ENCODE measurements at places on chromosomes 3 and 15. TPM values are rescaled to one million over a fixed set of nuclear protein-coding genes. Genes with fewer than 3 reads are reported as not detected.

SPTBN5 gene
- total RNA-seq = 2.4 TPM

TMOD3 gene
- total RNA-seq = 37.8 TPM

TMEM212 gene
- not detected for total RNA-seq

BRPF1 gene
- total RNA-seq = 7.0 TPM

CATSPER2 gene
- total RNA-seq = 0.52 TPM

YEATS2 gene
- 26.6 TPM for total RNA-seq

SH2D7 gene
- total RNA-seq = not detected

FILIP1L gene
- 31.5 TPM for total RNA-seq

DPPA2 gene
- not detected for total RNA-seq

GRCh38 chr3:160885791-160886286 is 129.8 kb downstream of the PPM1L start:
- peak; percentile 68 for DNase-seq

DNA sequence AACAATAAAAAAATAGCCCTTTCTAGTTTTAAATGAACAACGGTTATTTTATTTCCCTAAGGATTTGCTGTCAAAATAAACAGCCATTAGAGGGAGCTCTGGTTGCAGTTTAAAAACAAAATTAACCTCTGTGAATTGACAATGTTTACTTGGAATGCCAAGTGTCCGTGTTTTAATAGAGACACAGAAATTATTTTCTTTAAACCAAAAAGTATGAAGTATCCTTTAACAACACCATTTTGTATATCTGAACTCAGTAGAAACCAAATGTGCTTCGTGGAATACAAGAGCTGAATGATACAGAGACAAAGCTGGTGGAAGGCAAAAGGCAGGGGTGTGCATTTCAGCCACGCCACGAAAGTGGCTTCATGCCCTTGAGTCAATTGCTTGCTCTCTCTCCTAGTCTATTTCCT is 74.4 kb downstream of the MOBP start:
- DNase-seq = no peak

DNA sequence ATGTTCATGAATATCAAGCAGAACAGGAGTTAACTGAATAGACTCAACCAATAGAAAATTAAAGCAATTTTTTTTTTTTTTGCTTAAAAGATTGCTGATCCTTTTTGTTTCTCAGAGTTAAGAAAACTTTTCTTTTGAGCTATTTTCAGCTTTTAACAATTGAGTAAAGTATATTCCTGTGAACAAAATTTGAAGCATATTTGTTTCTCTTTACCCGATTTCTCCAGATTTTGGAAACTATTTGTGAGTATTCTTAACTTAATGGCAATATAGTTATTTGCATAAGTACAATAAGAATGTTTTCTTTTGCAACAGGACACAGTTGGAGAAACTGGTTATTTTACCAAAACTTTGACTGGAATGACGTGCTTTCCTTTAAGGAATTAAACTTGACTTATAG is 53.4 kb upstream of the C15orf39 start:
- no peak for DNase-seq

- DNase-seq = no peak
Observed at GRCh38 chr3:47868306-47868705, 65.4 kb downstream of the DHX30 start.

DNA sequence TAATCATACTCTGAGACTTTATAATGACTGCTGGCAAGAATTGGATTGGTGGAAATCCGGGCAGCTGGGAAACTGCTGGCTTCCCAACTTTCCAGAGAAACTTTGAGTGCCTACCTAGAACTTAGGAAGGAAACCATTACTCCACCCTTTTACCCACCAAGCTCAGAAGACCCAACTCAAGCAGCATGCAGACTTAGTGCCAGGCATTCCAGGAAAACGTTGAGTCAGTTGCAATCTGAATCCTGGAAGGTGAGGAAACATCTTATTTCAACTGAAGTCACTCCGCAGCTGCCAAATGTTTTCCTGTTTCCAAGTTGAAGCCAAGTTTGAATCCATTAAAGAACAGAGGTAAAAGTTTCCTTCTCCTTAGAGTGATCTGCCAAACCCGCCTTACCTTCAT is 126.5 kb downstream of the ZNF385D start:
- no peak for DNase-seq

GRCh38 chr3:188861842-188862744 is 309.7 kb upstream of the TPRG1 start:
- DNase-seq = no peak

- no peak for DNase-seq
Observed at GRCh38 chr15:39947401-39948197, 13.7 kb downstream of the EIF2AK4 start.

- no peak for DNase-seq
Observed at GRCh38 chr3:64318001-64318400, 92.7 kb upstream of the PRICKLE2 start.

DNA sequence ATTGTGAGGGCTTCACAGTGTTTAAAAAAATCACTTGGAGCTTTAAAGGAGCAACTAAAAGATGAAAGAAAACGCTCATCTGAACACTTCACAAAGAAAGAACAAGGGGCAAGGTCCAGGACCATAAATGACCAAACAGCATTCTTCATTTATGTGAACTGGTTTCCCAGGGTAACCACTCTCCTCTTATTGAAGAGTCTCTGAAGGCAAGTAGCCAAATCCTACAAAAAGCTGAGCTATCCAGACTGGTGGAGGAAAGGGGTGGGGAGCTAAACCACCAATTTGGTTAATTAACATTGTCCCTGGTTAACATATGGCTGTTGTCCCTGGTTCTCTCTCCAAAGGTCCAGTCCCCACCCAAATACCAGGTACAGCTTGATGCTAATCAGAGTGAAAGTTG is 58.1 kb downstream of the OSBPL10 start:
- DNase-seq = no peak

All from MG63 (cell line).